ENCODE measurements at places on chromosomes 2 and 18. TPM values are rescaled to one million over a fixed set of nuclear protein-coding genes. Genes with fewer than 3 reads are reported as not detected.

The ZNF521 gene
- not detected for total RNA-seq

The ANKRD53 gene
- not detected for total RNA-seq

The SUCLG1 gene
- 68.6 TPM for total RNA-seq

The NDUFV2 gene
- total RNA-seq: 224 TPM

The NEU4 gene
- 0.29 TPM for total RNA-seq

The CNDP1 gene
- 0.20 TPM for total RNA-seq

The UPP2 gene
- total RNA-seq: 0.07 TPM

The ARHGEF4 gene
- total RNA-seq: not detected

The AFF3 gene
- total RNA-seq: 1.2 TPM

The SPRED2 gene
- 6.1 TPM for total RNA-seq

The LDLRAD4 gene
- total RNA-seq: 23.7 TPM

The RBM43 gene
- 4.6 TPM for total RNA-seq

The CAPN13 gene
- not detected for total RNA-seq

The LPIN1 gene
- 81.1 TPM for total RNA-seq

The AGAP1 gene
- total RNA-seq: 2.7 TPM

The TBR1 gene
- 0.05 TPM for total RNA-seq

The WNT10A gene
- total RNA-seq: 0.29 TPM

The EIPR1 gene
- total RNA-seq: 45.2 TPM

The ANKRD29 gene
- total RNA-seq: 0.20 TPM

The EGR4 gene
- 0.27 TPM for total RNA-seq

The TMEM247 gene
- not detected for total RNA-seq

The CRYGD gene
- not detected for total RNA-seq

The FAM161A gene
- 2.5 TPM for total RNA-seq

The KCNIP3 gene
- not detected for total RNA-seq

The UGT1A10 gene
- not detected for total RNA-seq

The TOGARAM2 gene
- 6.4 TPM for total RNA-seq

The DTNA gene
- total RNA-seq: 0.24 TPM

The LBX2 gene
- total RNA-seq: 0.42 TPM

The SP9 gene
- not detected for total RNA-seq

The C2orf92 gene
- total RNA-seq: 12.4 TPM

The BOLL gene
- total RNA-seq: not detected

The GALNT5 gene
- total RNA-seq: not detected

The COL4A4 gene
- not detected for total RNA-seq

The FAM110C gene
- 6.6 TPM for total RNA-seq

The ESPNL gene
- 0.17 TPM for total RNA-seq

The NEB gene
- total RNA-seq: 0.12 TPM

The PHLPP1 gene
- total RNA-seq: 8.1 TPM

The CERKL gene
- total RNA-seq: 0.07 TPM

The FRZB gene
- not detected for total RNA-seq

The AP1S3 gene
- 9.8 TPM for total RNA-seq

The RAB6D gene
- total RNA-seq: not detected

The GAREM2 gene
- 4.6 TPM for total RNA-seq
